ENCODE measurements at places on chromosomes 2 and 18.

GRCh38 chr2:62281663-62282062 is 85.7 kb downstream of the B3GNT2 start:
- no peak for DNase-seq

- DNase-seq = no peak
These were observed 42.1 kb downstream of the IMPA2 start for GRCh38 chr18:12023375-12023774.

- DNase-seq = no peak
These were observed 1.4 kb downstream of the COL3A1 start for GRCh38 chr2:188975497-188976102.

DNA sequence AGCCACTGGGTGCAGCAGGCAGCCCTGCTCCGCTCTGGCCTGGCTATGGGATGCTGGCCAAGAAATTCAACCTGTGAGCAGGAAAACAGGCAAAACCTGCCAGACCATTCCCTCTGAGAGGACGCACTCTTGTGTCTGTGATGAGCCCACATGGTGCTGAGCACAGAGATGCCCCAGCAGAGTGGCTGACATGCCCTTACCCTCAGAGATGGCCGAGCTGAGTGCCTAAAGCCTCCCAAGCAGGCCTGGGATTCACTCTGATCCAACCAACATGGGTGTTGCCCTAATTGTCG is 34.3 kb upstream of the TAF1B start:
- DNase-seq = no peak

- no peak for DNase-seq
These were observed 236.8 kb downstream of the ZBTB7C start for GRCh38 chr18:48172226-48173006.
